Activated CD4-positive, alpha-beta T cell treated with anti-CD3 and anti-CD28 coated beads for 4 hours (primary cell): ENCODE measurements at places on chromosomes 1 and 21.
A peak's percentile ranks its signal among the peaks of the same experiment; 100 is the strongest.

GRCh38 chr1:87403061-87403820, 74.6 kb downstream of the LMO4 start:
- no peak for DNase-seq

- DNase-seq: no peak
Observed at GRCh38 chr1:54408147-54409066, 2.2 kb upstream of the SSBP3 start.

- no peak for DNase-seq
Observed at GRCh38 chr1:7408771-7409150, 362.3 kb upstream of the VAMP3 start.

DNA sequence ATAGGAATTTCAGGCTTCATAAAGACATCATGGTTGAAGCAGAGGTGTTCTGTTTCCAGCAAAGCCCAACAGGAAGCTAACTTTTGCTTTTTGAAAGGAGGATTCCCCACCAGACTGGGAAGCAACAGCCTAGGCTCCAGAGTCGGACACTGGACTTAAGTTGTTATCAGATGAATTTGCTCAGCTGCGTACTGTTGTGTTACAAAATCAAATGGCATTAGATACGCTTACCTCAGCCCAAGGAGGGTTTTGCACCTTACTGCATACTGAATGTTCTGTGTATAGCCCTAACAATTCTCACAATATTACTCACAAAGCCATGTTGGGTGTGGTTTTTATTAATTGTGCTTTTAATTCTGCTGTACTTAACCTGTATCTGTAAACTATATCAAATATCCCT, 547 bp upstream of the CHIA start:
- no peak for DNase-seq

GRCh38 chr1:205711105-205712048, 31.1 kb upstream of the SLC45A3 start:
- DNase-seq: peak; percentile 78

DNA sequence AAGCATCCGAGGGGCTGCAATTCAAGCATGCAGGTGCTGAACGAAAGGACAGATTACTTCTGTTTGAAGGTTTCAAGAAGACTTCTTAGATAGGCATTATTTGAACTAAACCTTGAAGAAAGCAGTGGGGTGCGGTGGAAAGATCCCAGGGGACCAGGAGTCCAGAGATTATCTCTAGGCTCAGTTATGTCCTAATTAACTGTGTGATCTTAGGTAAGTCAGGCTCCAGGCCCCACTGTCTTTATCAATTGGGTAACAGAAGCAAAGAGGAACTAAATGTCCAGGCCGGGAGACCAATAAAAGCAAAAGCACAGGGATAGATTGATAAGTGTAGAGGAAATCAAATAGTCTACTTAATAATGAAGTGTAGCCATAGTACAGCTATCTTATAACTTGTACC, 72.9 kb upstream of the CDC42BPA start:
- no peak for DNase-seq

DNA sequence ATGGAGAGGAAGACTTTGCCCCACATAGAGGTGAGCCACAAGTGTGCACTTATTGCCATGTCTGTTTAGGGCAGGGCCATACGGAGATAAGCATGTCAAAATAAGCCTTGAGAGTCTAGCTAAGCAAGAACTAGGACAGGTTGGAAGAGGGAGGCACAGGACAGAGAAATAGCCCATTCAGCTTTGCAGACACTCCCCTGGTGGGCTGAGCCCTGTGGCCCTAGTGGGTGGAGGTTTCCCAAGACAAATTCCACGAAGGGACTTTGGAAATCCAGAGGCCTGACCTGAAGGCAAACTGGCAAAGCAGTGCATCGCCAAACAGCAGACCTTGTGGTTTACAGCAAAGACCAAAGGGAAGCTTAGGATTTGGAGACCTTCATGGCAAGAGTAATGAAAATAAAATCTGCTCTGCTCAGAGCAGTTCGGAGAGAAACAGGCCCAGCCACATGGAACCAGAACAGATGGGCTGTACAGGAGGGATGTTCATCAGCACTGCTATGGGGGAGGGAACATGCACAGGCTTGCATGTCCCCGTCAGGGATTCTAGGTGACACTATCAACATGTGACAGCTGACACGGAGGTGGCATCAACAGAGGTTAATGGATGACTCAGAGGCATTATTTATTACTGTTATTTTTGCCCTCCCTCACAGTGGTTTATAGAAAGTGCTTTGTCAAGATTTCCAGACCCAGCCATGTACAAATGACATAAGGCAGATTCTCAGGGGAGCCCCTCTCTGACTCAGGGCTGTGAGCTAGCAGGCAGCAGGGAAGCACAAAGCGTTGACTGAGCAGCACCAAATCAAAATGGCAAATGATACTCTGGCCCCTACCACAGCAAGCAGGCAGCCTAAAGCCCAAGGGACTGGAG, 90.1 kb upstream of the IRF2BP2 start:
- DNase-seq: peak; percentile 36

- DNase-seq: no peak
Observed at GRCh38 chr1:57857809-57858208, 433.9 kb upstream of the DAB1 start.

GRCh38 chr1:205693421-205693991, 13.2 kb upstream of the SLC45A3 start:
- DNase-seq: no peak

GRCh38 chr1:180252638-180253536, 22.8 kb downstream of the LHX4 start:
- peak; percentile 61 for DNase-seq

- DNase-seq: no peak
Observed at GRCh38 chr1:84540759-84541158, 33.5 kb downstream of the CTBS start.

DNA sequence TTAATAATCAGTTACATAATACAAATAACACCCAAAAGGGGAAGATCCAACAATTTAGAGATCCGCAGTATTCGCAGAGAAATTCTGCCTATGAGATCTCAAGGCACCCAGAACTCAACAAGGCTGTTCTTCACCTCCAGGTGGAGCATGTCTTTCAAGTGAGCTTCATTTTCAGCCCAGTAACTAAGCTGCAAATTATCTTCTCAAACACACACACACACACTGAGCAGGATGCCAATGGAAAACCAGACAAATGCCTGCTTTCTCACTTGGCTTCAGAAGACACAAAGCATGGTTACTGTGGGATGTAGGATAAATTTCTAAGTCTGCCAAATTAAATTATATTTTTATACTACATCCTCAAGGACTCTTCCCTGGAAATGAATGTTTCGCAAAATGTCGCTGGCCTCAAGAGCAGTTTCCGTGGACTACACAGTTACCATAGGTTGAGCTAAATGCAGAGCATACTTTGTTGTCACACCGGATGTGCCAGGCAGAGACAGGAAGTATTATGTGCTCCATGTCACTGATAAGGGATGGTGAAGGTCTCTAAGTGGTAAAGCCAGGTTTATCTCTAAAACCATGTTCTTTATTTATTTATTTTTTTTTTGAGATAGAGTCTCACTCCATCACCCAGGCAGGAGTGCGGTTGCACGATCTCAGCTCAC, 30.3 kb downstream of the UBR4 start:
- DNase-seq: peak; percentile 7

DNA sequence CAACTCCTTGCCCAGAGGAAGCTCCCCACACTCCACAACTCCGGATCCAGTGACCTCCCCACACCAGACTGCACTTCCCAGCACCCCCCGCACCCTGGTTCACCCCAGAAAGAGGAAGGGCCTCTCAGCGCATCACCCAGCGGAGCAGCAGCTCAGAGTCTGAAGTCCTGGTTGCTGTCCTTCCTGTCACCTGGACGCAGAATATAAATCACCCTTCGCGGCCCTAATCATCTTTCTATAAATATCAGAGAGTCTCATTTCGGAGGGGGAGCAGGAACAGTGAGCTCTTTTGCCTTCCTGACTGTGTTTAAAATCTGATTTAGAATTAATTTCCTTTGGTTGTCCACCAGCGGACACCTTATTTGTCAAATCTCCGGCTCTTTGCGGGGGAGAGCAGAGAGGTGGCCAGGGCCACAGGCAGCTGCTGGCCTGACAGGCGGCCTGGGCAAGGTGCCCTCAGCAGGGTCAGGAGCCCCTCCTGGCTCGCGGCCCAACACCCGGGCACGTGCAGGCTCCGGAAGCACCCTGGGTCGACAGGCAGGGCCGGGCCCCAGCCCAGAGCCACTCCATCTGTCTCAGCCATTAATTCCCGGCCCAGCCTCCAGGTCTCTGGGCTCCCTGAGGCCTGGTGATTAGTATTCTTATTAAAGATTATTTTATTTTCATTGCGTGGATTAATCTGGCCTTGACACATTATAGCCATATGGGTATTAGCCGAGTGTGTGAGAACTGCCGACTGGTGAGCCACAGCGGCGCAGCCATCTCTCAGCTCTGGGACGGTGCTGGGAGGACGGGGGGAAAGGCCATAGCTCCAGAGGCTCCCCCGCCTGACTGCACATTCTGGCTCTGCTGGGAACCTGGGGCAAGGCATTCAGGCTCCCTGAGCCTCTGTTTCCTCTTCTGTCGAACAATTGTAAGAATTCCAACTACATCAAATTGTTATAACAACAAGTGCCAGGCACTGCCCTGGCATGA, 19.7 kb downstream of the EPHA8 start:
- DNase-seq: no peak

DNA sequence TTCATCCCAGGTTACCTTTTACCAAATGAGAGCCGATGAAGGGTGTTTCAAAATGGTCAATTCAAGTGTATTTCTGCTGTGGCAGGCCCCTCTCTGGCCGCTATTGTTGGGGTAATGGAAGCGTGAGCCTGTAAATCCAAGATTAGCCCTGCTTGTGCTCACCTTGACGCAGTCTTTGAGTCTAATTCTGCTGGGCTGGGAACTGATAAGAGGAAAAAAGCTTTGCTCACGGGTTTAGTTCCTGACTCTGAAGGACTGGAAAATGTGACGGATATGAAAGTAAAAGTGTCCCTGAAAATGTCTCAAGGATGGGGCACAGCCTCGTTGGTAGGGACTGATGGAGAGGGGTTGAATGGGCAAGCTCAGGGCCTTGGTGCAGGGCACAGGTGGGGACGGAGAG, 125.9 kb upstream of the GALNT2 start:
- DNase-seq: no peak

- DNase-seq: no peak
Observed at GRCh38 chr1:177984136-177984525, 14.3 kb upstream of the SEC16B start.

- peak; percentile 29 for DNase-seq
Observed at GRCh38 chr1:183635099-183635605, 431 bp downstream of the ARPC5 start.

GRCh38 chr1:78068681-78069283, 23.0 kb downstream of the GIPC2 start:
- DNase-seq: no peak

GRCh38 chr1:164575356-164575886, 16.4 kb downstream of the PBX1 start:
- DNase-seq: no peak

DNA sequence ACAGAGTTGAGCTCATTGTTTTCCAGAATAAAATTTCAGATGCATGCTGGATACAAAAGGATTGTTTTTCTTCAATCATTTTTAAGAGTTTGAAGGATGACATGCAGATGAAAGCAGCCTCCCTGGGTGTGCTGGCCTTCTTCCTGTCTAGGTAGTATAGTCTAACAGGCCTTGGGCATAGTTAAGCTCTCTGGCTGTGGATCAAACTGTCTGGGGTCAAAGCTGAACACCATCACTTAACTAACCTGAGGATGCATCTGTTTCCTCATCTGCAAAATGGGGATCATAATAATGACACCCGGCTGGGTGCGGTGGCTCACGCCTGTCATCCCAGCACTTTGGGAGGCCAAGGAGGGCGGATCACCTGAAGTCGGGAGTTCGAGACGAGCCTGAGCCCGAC, 6.0 kb upstream of the TIE1 start:
- DNase-seq: no peak

DNA sequence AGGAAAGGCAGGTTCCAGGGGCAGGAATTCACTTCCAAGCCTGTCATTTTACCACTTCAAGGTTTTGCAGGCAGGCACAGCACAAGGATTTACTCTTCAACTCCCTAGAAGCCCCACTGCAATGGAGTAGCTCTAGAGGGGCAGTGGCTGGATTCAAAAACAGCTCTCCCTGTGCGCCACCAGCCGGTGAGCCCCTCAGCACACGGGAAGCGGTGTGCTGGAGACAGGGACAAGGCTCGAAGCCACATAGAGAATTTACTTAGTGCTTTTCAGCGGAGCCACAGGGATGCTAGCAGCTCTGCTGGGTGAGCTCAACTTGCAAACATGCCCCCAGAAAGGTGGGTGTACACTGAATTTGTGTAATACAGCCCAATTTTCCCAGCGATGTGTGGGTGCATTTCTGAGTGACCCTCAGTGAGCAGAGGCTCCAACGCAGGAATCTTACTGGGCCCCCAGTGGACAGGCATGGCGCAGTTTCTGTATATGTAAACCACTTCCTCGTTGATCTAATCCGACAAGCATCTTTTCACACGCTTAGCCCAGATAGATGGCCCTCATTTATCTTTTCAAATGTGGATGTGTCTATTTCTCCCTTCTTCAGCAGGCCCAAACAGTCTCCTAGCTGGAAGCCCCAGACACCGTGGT, 10.9 kb downstream of the VWA5B1 start:
- DNase-seq: no peak

DNA sequence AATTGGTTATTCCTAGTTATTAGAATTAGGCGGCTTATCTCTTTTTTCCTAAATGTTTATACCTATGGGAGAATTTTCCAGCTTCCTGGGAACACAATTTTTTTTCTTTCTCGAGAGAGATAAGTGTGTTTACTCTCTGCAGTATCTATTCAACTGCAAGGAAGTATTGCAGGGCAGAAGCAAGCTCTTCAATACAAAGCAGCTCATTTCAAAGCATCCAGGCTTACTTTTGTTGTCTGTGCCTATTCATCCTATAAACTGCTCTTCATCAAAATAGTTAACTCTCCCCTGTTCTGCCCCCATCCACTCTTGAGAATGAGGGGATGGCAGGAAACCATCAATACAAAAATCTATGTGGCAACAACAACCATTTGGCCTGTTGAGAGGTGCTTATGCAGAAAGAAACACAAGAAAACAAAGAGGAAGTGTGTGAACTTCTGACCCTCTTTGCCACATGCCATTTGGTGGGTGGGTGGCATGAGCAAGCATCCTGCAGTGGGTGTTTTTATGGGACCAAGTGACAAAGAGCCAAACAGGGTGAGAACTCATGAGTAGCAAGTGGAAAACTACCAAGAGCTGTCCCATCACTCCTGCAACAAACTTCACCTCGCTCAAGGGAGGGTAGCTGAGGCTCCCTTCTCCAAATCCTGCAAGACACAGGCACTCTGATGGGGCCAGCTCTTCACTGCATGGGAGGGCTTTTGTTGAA, 50.6 kb upstream of the MRPS6 start:
- peak; percentile 44 for DNase-seq

DNA sequence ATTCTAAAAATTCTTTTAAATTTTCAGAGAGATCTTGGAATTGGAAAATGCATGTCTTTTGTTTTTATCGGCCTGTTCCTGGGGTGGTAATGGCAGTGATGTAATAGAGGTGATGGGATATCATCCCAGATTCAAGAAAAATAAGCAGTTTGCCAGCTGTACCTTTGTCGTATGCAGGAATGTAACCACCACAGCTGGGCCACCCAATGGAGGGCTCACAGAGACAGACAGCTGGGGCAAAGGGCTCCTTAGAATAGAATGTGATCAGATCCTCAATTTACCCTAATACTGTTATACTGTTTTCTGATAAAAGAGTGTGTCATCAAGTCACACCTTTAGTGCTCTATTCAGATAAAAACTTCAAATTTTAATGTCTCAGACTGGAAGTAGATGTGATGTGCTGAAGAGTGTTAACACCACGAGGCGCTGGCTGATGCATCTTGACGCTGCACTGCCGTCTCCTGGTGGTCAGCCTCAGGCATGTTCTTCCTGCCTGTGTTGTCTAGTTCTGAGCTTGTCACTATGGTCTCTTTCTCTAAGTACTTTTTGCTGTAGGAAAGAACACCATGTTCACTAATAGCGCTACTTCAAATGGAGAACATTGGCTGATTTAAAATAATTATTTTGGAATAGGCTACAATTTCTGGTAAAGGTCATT, 78.8 kb downstream of the C1orf21 start:
- DNase-seq: no peak
